Activated CD4-positive, alpha-beta memory T cell treated with anti-CD3 and anti-CD28 coated beads for 36 hours (primary cell): ENCODE measurements at places on chromosomes 1 and 21.
A peak's percentile ranks its signal among the peaks of the same experiment; 100 is the strongest.

- no peak overlapping the region for H3K4me3 ChIP-seq
- no peak overlapping the region for H3K27ac ChIP-seq
- no peaks in the 10 kb centered on the region for H3K27me3 ChIP-seq
- no peaks in the 10 kb centered on the region for H3K36me3 ChIP-seq
Observed at GRCh38 chr1:145710291-145711027, 3.3 kb upstream of the PDZK1 start.

GRCh38 chr1:235901461-235901860, 34.8 kb upstream of the LYST start:
- H3K27me3 ChIP-seq: no peaks in the 10 kb centered on the region
- no peaks in the 10 kb centered on the region for H3K36me3 ChIP-seq
- H3K27ac ChIP-seq: no peak overlapping the region

DNA sequence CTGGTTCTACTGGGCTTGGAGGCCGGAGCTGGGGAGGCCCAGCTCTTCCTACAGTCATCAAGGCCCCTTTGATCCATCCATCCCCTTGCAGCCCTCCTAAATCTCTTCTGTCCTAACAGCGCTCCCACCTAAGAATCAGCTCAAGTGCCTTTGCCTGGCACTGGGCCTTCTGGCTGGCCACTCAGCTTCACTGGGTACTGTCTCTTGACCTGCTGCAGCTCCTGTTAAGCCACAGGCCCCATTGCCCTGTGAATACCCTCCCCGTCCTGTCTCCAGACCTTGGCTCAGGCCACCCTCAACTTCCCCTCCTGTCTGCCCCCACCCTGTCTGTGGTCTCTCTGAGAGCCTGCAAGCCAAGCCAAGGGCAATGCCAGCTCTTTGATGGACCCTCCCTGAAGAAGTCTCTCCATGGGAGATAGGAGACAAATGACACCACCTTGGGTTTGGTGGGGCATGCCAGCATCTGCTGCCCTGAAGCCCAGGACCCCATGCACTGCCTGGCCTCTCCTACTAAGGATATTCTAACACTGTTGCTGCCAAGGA, 27.3 kb downstream of the FAM151A start:
- H3K36me3 ChIP-seq: no peaks in the 10 kb centered on the region
- no peaks in the 10 kb centered on the region for H3K4me1 ChIP-seq
- no peak overlapping the region for H3K4me3 ChIP-seq
- no peak for DNase-seq
- H3K27ac ChIP-seq: no peak overlapping the region

DNA sequence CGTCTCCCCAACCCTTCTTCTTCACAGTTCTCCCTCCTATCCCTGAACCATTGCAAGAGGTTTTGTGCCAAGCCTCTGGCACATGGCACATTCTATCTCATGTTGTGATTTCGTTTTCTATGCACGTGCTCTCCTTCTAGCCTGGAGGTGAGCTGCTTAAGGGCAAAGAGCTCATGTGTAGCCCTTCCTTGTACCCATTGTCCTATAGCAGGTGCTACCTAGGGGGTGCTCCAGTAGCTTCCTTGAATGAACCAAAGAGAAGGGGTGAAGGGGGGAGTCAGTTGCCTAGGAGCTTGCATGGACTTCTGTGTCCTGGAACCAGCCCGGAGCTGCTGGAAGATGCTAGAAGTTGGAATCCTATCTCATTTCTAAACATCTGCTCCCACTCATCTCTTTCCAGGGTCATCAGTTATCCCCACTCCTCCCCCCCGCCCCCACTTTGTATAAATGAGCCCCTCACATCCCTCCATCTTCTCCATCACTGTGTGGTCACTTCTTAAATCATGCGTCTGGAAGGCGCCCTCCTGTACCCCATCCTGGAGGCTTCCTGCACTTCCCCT, 535 bp upstream of the DISC1 start:
- H3K27me3 ChIP-seq: no peaks in the 10 kb centered on the region
- no peaks in the 10 kb centered on the region for H3K36me3 ChIP-seq
- DNase-seq: no peak
- peak overlapping the region; percentile 78 for H3K4me3 ChIP-seq
- peak overlapping the region; percentile 50 for H3K27ac ChIP-seq
- peaks cover 29% of the 10 kb centered on the region for H3K4me1 ChIP-seq

GRCh38 chr1:46451948-46452930, 37.4 kb upstream of the DMBX1 start:
- no peaks in the 10 kb centered on the region for H3K36me3 ChIP-seq
- H3K27me3 ChIP-seq: peaks cover 45% of the 10 kb centered on the region
- H3K27ac ChIP-seq: no peak overlapping the region
- H3K4me3 ChIP-seq: no peak overlapping the region
- no peak for DNase-seq
- peaks cover 13% of the 10 kb centered on the region for H3K4me1 ChIP-seq

DNA sequence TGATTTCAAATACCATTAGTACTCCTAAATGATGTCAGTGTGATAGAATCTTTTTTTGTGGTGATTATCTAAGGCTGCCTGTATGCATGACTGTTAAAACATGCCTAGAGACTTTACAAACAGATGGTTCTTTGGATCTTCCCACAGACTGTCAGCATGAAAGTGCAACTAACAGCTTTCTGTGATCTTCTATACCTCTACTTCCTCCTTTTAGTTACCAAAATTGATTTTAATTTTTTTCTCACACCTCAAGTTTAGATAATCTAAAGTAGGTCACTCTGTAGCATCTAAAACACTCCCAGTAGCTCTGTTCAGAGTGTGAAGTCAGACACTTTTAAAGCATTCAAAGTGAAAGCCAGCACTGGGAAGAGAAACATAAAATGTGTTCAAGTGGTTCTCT, 534.5 kb downstream of the PTPRC start:
- DNase-seq: no peak
- H3K36me3 ChIP-seq: no peaks in the 10 kb centered on the region
- no peak overlapping the region for H3K27ac ChIP-seq
- H3K4me1 ChIP-seq: peaks cover 49% of the 10 kb centered on the region

GRCh38 chr1:43878440-43878839, 55.2 kb upstream of the ARTN start:
- no peaks in the 10 kb centered on the region for H3K4me1 ChIP-seq
- no peak overlapping the region for H3K27ac ChIP-seq
- DNase-seq: no peak
- no peaks in the 10 kb centered on the region for H3K36me3 ChIP-seq
- no peak overlapping the region for H3K4me3 ChIP-seq

DNA sequence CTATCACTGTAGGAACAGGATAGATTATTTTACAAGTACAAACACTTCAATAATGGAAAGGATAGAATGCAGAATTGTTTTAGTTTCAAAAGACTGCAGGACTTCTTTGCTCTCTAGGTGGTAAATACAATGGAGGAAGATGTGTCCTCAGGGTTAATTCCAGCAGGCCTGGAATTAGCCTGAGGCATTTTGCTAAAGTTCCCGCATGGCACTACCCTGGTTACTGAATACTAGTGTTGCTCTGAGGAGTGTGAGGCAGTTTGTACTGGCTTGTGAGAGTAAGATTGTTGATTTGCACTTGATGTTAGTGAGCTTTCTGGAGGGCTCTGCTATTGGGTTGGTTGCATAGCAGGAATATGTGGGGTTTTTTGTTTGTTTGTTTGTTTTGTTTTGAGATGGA, 61.4 kb downstream of the FASLG start:
- peaks cover 48% of the 10 kb centered on the region for H3K4me1 ChIP-seq
- H3K36me3 ChIP-seq: peaks cover 1% of the 10 kb centered on the region
- no peak overlapping the region for H3K4me3 ChIP-seq
- no peak overlapping the region for H3K27ac ChIP-seq
- H3K27me3 ChIP-seq: no peaks in the 10 kb centered on the region
- no peak for DNase-seq

GRCh38 chr1:199221371-199222150, 582.7 kb downstream of the PTPRC start:
- no peaks in the 10 kb centered on the region for H3K36me3 ChIP-seq
- DNase-seq: no peak
- H3K4me3 ChIP-seq: no peak overlapping the region
- H3K27ac ChIP-seq: no peak overlapping the region
- H3K4me1 ChIP-seq: peaks cover 15% of the 10 kb centered on the region
- no peaks in the 10 kb centered on the region for H3K27me3 ChIP-seq

- H3K4me3 ChIP-seq: no peak overlapping the region
- H3K27me3 ChIP-seq: no peaks in the 10 kb centered on the region
- H3K36me3 ChIP-seq: peaks cover 91% of the 10 kb centered on the region
- DNase-seq: no peak
- peak overlapping the region; percentile 76 for H3K27ac ChIP-seq
Observed at GRCh38 chr1:92839442-92839841, 7.6 kb downstream of the RPL5 start.
